Stimulated activated CD8-positive, alpha-beta memory T cell treated with anti-CD3 and anti-CD28 coated beads, Interleukin-4, amount 100 ng/mL, for 4 hours (primary cell): ENCODE measurements at places on chromosomes 13 and 19.

DNA sequence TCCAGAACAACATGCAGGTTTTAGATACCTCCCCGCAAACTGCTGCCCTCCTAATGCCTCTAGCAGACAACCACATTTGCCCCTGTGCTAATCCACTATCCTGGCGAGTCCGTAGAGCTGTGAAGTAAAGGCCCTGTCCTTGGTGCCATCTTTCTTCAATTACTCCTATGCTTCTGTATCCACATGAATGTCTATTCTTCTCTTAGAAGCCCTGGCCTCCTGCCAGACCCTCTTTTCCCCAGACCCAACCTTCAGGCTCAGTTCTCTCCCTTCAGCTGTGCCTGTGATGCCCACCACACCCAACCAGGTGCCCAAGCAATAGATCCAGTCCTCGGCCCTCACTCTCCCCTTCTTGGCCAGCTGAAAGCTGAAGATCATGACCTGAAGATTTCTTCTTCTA, 31.1 kb upstream of the ZNF599 start:
- DNase-seq: no peak

DNA sequence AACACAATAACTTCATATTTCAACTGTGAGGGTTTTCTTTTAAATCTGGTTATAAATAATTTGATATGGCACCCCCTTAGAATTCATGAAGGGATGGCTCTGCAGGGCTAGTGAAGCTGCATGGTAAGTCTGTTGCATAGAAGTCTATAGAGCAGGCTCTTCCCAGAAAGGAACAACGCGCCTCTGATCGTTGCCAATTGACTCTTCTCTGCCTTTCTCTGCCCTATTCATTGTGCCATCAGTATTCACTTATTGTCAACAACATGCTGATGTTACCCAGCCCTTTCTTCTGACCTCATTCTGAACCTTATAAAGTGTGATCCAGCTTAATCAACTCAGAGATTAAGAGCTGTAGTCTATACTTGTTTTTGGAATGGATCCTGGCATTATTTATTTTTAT, 16.3 kb upstream of the DCT start:
- no peak for DNase-seq

GRCh38 chr19:20078581-20079031, 806 bp downstream of the ZNF90 start:
- DNase-seq: no peak

DNA sequence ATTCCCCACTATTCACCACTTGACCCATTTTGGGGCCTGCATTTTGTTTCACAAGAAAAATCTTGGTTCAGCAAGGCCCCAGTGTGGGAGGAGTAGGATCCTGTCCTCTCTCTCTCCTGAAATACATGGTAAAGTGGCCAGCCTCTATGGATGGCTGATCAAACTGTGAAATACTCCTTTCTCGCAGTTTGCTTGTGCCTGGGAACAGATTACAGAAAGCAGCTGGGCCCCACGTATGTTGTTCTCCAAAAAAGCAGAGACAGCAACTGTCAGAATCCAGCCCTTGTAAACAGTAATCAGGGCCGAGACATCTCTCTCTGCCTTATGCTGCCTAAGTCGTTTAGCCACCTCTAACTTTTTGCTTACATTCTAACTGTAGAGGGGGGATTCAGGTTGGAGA, 61.0 kb upstream of the RAP2A start:
- no peak for DNase-seq

- DNase-seq: no peak
Observed at GRCh38 chr13:75285310-75285709, 196.7 kb downstream of the TBC1D4 start.

- DNase-seq: no peak
Observed at GRCh38 chr19:35879770-35880317, 11.5 kb downstream of the APLP1 start.

DNA sequence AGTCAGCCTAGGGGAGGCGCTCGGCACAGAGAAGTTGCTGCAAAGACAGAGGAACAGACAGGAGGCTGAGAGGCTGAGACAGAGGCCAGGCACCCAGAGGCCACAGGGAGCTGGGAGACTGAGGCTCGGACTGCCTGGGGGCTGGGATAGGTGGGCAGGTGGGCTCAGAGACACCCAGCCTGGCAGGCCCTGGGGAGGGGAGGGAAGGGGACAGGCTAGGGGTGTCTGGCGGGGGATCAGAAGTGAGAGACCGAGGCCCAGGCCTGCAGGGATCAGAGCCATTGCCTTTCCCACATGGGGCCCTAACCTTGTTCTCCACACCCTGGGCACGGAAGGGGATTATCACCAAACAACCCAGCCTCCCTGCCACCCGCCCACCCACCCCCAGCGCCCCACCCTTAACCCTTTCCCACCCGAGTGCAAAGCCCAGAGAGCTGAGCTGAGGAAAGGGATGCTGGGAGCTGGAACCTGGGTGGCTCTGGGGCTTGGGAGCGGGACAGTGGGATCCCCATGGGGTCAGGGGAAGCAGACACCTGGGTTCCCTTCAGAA, 1.3 kb downstream of the NTN5 start:
- DNase-seq: no peak

DNA sequence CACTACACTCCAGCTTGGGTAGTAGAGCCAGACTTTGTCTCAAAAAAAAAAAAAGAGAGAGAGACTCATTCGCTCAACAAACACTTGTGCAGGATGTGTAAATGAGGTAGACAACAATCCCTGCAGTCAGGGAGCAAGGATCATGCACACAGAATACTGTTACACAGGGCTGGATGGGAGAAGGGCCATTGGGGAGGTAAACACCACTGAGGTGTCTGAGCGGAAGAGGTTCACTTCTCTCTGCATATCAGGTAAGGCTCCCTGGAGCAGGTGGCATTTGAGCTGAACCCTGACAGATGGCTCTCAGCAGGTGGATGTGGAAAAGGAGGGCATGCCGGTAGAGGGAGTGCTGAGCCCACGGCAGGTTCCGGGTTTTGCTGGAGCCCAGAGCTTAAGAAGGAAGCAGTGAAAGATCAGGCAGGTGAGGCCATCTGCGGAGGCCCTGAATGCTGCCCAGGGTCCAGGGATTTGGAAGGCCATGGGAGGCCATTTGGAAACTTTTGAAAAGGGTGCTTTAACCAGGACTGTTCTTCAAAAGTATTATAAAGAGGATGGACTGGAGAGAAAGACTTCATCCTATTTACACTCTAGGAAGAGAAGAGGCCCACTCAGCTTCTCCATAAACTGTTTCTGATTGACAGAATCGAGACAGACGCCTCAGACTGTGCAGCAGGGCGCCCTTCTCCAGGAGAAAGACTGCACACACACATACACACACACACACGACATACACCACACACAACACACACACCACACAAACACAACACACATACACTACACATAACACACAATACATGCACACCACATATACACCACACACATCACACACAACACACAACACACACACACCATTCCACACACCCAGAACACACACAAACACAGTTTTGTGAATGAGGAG, 199.4 kb downstream of the USP12 start:
- no peak for DNase-seq

DNA sequence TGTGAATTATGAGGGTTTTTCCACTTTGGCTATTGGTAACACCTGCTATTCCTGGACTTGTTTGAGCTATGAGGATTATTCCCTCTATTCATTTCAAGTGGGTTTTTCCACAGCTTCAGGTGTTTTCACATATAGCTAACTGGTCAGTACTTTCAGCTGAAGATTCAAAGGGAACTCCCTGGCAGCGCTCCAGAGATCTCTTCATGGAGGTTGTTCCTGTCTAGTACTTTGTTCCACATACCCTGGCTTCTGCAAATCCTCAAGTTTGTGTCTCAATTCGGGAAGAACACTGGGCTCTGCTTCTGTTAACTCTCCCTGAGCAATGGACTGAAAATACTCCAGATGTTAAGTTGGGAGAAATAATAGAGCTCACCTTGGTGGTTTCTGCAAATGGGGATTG, 5.6 kb upstream of the ZNF607 start:
- no peak for DNase-seq

GRCh38 chr13:41516166-41516565, 58.8 kb downstream of the RGCC start:
- DNase-seq: no peak

DNA sequence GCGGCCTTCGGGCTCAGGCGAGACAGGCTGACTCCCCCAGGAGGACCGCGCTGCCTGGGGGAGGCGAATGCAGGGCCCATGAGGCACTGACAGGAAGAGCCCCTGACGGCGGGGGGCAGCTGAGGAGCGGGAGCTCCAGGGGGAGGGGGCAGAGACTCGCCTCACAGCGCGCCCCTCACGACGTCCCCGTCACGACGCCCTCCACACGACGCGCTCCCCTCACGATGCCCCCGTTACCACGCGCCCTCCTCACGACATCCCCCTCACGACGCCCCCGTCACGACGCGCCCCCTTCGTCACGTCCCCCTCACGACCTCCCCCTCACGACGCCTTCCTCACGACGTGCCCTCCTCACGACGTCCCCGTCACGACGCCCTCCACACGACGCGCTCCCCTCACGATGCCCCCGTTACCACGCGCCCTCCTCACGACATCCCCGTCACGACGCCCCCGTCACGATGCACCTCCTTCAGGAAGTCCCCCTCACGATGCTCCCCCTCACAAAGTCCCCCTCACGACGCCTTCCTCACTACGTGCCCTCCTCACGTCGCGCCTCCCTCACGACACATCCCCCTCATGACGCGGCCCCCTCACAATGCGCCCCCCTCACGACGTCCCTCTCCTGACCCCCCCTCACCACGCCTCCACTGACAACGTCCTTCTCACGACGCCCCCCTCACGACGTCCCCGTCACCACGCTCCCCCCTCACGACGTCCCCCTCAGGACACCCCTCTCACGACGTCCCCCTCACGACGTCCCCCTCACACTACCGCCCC, 99.6 kb downstream of the ING1 start:
- no peak for DNase-seq

GRCh38 chr19:13623716-13624710, 117.7 kb upstream of the CACNA1A start:
- DNase-seq: no peak

DNA sequence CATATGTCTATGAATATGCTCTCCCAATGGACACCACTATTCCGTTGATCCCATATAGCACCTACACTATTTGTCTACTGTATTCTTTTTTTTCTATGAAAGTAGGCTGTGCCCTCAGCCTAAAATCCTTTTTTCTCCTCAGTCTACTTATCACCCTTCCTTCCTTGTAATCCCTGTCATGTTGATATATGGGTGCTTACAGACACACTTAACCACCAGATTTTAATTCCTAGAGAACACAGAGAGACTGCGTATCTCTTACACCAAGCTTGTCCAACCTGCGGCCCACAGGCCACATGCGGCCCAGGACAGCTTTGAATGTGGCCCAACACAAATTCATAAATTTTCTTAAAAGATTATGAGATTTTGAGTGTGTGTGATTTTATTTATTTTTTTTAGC, 101.1 kb downstream of the ZAR1L start:
- no peak for DNase-seq

- DNase-seq: no peak
Observed at GRCh38 chr13:78662467-78662866, 3.5 kb upstream of the OBI1 start.

DNA sequence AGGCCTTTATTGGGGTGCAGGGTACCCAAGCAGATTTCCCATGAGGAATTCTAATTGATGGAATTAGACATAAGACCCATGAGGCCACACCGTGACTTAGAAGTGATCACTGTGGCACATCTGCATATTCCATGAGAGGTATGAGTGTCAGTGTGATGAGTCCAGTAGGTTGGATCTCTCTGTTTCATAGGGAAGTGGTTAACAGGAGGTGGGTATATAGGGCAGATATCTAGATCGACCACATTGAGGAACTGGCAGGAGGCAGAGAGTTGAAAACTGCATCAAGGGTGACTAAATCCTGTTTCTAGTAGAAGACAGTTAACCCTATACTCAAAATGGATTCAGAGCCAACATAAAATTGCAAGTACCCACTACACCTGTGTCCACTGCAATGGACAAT, 68.6 kb upstream of the MIR17HG start:
- no peak for DNase-seq

- DNase-seq: no peak
Observed at GRCh38 chr13:19845758-19846157, 17.7 kb downstream of the ZMYM5 start.

- no peak for DNase-seq
Observed at GRCh38 chr13:31767175-31767900, 28.0 kb downstream of the RXFP2 start.

DNA sequence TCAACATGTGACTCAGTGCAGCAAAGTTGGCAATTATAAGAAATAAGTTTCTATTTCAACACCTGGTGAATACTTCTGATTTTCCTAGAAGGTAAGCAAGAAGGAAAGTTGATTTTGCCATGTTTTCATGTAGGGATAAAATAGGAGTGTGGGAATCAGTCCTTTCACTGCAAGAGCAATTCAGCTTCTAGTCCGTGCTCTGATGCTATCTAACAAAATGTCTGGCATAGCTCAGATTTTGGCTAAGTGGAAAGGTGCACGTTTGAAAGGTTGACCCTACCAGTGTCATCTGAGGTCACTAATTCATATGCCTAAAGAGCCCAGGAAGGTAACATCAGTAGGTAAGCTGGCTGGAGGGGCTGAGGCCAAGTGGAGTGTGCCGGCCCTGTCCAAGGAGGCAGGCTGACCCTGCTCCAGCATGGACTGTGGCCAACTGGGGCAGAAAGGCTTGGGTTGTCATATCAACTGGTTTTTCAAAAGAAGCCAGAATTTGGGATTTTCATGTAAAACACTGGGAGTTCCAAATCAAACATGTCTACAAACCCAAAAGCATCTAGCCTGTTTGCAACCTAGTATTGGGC, 38.9 kb upstream of the MEDAG start:
- no peak for DNase-seq
